ENCODE measurements at places on chromosomes 4 and X.

DNA sequence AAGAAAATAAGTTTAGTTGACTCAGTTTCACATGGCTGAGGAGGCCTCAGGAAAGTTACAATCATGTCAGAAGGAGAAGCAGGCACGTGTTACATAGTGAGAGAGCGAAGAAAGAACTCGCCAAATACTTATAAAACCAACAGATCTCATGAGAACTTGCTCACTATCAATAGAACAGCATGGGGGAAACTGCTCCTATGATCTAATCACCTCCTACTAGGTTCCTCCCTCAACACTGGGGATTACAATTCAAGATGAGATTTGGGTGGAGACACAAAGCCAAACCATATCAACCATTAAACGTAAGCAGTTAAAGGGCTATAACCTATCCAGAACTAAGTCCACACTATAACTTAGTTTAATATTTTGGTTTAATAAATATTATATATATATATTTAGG lies 113.8 kb upstream of the ADGRL3 start:
- no peak for DNase-seq

DNA sequence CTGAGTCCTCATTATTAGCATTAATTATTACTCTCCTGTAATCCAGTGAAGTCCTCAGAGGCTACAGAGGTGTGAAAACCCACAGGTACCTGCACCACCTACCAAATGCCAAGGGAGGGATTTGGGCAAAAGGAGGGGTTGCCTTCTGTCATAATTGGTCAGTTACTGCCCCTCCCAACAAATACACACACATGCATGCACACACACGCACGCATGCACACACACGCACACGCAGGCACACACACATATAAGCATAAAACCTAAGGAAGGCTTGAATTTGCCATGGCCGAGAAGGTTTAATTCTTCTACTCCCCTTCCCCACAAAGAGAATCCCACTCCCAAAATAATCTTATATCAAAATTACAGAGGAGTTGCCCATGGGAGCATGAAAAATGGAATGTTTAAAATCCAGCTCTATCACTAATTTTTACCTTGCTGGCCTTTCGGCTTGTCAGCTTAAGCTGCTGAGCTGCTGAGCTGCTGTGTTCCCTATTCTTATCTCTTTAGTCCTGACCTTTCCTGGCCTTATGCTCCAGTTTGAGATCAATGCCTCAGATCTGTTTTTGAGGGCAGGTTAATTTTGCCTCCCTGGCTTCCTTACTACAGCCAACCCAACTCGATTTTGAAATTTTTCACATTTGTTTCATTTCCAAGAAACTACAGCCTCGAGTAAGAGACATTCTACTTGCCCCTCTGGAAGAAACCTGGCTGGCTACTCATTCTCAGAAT lies 95.0 kb downstream of the CAMK2D start:
- DNase-seq = no peak

DNA sequence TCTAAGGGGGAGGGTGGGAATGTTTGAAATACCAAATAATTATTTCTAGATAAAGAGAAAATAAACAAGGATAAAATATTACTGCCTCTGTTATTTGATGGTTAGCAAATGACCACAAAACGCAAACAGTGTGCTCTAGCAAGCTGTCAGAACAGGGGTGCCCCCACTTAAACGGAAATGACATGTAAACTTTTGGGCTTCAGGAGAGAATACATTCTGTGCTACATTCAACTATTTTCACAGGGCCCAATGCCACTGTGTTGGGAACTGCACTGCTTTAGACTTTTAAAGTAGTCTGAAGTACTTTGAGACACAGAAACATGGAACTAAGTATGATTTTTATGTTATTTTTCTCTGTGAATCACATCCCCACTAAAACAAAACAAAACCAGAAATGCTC lies 14.1 kb downstream of the CD40LG start:
- DNase-seq = no peak

- no peak for DNase-seq
These were observed 11.9 kb upstream of the AREG start for GRCh38 chr4:74433043-74433442.

DNA sequence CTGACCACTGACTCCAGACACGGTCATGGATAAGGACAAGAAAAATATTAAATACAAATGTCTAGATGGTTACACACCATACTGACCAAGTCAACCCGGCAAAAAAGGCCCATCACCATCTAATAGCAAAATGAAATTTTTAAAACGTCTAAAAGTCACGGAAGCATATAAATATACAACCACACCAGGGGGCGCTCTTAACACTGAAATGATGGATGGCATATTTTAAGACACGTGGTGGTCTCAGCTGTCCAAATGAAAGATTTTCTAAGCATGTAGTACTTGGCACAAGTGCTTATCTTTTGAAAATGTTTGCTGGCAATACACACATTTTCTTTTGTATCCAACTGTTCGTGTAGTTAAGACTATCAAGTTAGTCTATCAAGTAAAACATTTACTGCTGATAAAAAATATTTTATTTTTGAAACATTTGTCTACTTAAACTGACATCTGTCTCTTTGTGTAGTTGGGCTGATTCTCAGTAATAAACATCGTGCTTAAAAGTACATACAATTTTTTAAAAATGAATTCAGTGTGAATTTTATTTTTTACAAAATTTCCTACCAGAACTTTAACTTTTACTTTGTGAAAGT lies 64.6 kb downstream of the COX7B2 start:
- peak; percentile 49 for DNase-seq

Measured in fibroblast of upper back skin (primary cell).